ENCODE measurements at places on chromosomes 5 and 9. TPM values are rescaled to one million over a fixed set of nuclear protein-coding genes. Genes with fewer than 3 reads are reported as not detected.

NMUR2 gene
- total RNA-seq: 2.1 TPM

HNRNPAB gene
- 116 TPM for total RNA-seq

ST6GALNAC4 gene
- 58.8 TPM for total RNA-seq

CD274 gene
- 25.9 TPM for total RNA-seq

GRM6 gene
- not detected for total RNA-seq

SOX30 gene
- total RNA-seq: 0.12 TPM

SPATA31A6 gene
- total RNA-seq: not detected

SNX24 gene
- 30.2 TPM for total RNA-seq

SPATA31D4 gene
- not detected for total RNA-seq

LIFR gene
- 151 TPM for total RNA-seq

PCDHGA11 gene
- 2.6 TPM for total RNA-seq

LCN10 gene
- total RNA-seq: 11.2 TPM

GDF9 gene
- total RNA-seq: 0.46 TPM

OR13F1 gene
- total RNA-seq: not detected

RUFY1 gene
- total RNA-seq: 56.7 TPM

OMD gene
- total RNA-seq: 6.5 TPM

TLX3 gene
- total RNA-seq: not detected

SPINK7 gene
- not detected for total RNA-seq

IFNA2 gene
- total RNA-seq: not detected

ZNF169 gene
- total RNA-seq: 6.0 TPM

SLC6A18 gene
- total RNA-seq: not detected

SLC23A1 gene
- not detected for total RNA-seq

GOLGA1 gene
- total RNA-seq: 17.9 TPM

TEX48 gene
- not detected for total RNA-seq

ADAMTS6 gene
- 2.3 TPM for total RNA-seq

RGS7BP gene
- total RNA-seq: 2.4 TPM

SNAPC4 gene
- total RNA-seq: 7.2 TPM

HSPA4 gene
- 64.1 TPM for total RNA-seq

C8G gene
- 1.1 TPM for total RNA-seq

GFPT2 gene
- total RNA-seq: 20.4 TPM

CMYA5 gene
- 2.7 TPM for total RNA-seq

CNTNAP3 gene
- 5.2 TPM for total RNA-seq

HSPA5 gene
- total RNA-seq: 282 TPM

FRMPD1 gene
- total RNA-seq: not detected

IL7R gene
- 226 TPM for total RNA-seq

NDFIP1 gene
- total RNA-seq: 68.1 TPM
